ENCODE measurements at places on chromosomes 11 and 22.

GRCh38 chr11:75476739-75477613, 44.0 kb upstream of the KLHL35 start:
- DNase-seq, result peak; percentile 66

GRCh38 chr22:31561238-31561887, 65.0 kb downstream of the SFI1 start:
- DNase-seq, result peak; percentile 66

- no peak for DNase-seq
Measured at GRCh38 chr11:134675983-134676382, 263.9 kb upstream of the B3GAT1 start.

DNA sequence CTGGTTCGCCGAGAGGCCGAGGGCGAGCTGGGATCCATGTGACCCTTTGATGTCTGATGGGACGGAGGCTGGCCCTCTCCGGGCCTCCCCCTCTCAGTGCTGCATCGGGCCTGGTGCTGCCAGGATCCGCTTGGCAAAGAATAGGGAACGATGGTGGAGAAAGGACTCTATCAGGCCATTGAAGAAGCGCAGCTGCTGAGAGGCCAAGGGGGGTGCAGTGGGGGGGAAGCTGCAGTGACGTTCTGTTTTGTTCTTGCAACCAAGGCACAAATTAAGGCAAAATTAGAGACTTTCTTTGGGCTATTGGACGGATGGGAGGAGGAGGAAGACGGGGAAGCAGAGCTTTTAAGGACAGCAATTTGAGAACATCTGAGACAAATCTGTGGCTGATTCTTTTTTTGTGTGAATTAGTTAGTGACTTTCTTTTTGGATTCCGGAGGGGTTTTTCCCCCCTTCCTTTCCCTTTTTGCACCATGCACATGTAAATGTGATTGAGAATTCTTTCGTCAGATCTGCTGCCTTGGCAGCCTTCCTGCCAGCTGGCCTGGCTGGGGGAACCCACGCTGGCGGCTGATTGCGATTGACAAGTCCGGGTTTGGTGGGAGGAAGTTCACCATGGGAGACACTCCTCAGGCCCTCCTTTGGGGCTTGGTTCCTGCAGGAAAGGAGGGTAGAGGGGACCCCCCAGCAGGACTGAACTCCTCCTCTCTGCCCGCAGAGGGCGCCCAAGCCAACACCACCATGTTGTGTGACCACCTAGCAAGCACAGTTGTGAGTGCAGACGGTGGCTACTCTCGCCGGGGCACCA, 214.6 kb downstream of the NTM start:
- no peak for DNase-seq

- no peak for DNase-seq
Measured at GRCh38 chr11:3186166-3186953, 21.2 kb upstream of the OSBPL5 start.

DNA sequence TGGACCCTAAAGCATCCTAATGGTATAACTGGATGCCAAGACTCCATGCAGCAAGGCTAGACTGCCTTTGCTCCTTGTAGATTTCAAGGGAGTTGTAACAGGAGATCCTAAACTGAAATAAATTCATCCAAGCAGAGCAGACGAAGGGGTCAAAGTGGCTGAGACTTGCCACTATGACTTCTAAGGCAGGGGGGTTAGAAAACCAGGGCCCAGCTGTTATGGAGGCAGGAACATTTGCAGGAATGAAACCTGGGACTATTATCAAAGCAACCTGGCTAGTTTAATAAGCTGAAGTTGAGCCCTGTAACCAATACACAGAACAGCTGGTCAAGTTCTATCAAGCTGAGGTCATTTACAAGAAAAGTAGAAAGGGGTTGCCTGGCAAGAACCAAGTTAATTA, 122.2 kb upstream of the TRPC6 start:
- DNase-seq, result no peak

DNA sequence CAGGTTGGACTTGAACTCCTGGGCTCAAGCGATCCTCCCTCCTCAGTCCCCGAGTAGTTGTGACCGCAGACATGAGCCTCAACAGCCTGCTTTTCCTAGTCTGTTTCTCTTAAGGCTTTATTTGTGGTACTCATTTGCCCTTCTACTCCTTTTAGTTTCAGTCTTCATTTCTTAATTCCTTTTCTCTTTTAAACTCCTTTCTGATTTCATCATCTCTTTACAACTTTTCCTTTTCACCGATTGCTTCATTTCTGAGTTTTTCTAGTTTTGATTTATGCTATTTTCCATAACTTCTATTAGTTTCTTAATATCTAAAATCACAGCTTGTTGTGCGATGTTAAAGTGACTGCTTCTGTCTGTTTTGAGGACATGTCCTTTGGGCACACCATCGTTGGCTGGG, 17.3 kb upstream of the MRGPRF start:
- DNase-seq, result no peak

GRCh38 chr11:13114566-13115379, 105.7 kb downstream of the RASSF10 start:
- DNase-seq, result peak; percentile 81

- DNase-seq, result no peak
Measured at GRCh38 chr11:36270701-36271100, 18.5 kb downstream of the COMMD9 start.

DNA sequence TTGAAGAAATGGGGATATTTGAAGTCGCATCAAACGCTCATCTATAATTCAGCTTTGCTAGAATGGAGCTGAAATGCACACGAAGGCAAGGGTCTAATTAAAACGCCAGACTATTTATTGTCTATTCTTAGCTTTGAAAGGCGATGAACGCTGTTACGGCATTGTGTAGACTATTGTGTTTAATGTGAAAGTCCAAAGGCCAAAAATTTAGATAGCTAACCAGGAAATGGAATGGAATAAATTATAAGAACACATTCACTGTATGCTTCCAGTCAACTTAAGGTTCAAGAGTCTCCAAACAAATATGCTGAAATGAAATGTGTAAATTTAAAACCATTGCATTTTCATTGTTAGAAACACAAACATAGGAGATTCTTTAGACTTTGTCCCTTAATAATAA, 186.2 kb downstream of the CWF19L2 start:
- DNase-seq, result no peak

GRCh38 chr11:1128311-1129142, 29.2 kb upstream of the MUC5AC start:
- DNase-seq, result no peak

DNA sequence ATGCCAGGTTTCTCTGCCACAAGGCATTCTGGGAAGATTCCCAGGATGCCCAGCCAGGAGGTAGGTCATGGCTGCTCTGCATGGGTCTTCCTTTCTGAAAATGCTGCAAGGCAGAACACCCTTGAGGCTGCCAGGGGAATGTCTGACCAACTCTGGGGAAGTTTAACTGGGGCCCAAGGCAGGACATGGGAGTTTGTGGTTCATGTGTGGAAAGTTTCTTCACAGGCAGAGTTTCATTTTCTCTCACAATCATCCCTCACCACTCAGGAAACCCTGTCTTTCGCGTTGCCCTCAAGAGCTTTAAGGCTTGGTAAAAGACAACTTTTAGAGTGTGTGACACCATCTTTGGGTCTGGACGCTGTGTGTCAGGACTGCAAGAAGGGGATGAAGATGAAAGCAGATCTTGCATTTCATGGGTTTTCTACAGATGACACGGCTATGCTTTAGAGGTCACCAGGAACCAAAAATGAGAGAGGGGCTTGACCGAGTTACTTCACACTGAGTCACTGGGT, 133.5 kb downstream of the CD44 start:
- no peak for DNase-seq

DNA sequence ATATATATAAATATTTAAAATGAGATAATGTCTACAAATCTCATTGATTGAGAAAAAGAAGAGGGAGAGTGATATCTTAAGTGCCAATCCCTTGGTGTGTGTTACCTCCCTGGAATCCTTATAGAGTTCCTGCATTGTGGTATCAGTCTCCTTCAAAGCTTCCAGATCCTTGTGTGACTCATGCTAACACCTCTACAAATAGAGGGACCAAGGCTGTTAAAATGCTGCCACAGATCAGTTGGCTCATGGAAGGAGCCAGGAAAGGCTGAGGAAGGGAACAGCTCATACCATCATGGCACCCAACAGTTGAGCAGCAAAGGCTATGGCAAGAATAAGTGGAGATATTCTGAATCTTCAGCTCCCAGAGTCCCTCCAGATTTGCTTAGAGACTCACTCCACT, 163.6 kb upstream of the ISX start:
- DNase-seq, result no peak

All from NCI-H2107 (cell line).